ENCODE measurements at places on chromosomes 16 and 17.

DNA sequence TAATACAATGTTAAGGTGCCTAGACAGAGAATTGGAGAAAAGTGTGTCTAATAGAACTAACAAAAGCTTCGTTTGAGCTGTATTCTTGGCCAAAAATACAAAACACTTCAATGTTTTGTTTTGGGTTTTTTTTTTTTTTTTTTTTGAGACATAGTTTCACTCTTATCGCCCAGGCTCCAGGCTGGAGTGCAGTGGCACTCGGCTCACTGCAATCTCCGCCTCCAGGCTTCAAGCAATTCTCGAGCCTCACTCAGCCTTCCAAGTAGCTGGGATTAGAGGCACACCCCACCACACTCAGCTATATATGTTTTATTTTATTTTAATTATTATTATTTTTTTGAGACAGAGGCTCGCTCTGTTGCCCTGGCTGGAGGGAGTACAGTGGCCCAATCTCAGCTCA is 38.3 kb upstream of the CARMIL2 start:
- DNase-seq, result no peak

DNA sequence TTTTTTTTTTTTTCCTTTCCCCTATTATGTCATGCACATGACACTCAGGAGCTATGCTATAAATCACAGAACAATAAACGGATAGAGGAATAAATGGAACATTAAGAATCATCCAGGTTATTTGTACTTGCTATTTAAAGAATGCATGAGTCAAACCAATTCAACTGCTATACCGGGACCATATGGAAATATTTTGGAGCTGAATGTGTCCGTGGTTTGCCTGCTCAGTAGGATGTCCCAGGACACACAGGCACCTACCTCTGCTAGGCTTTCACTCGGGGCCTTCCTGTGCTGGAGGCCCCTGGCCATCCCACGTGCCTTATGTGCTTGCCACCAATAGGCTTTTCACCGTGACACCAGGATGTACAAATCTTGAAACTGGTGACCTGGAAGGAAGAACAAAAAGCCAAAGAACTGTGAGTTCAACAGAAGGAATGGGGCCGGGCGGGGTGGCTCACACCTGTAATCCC is 15.3 kb upstream of the SEC14L1 start:
- DNase-seq, result no peak

- DNase-seq, result no peak
These were observed 3.6 kb upstream of the FBXO47 start for GRCh38 chr17:38970804-38971203.

DNA sequence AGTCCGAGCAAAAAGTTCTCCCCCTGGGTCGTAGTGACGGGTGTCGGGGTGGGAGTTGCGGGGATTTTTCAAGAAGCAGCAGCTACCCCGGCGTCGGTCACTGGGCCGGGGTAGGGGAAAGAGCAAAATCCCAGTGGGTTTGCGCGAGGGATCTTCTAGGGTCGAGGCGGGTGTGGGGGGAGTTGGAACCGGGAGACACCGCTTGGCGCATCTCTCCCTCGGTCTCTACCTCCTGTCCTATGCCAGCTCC is 2.3 kb upstream of the UBTF start:
- no peak for DNase-seq

GRCh38 chr16:24717411-24717810 is 12.0 kb upstream of the TNRC6A start:
- no peak for DNase-seq

DNA sequence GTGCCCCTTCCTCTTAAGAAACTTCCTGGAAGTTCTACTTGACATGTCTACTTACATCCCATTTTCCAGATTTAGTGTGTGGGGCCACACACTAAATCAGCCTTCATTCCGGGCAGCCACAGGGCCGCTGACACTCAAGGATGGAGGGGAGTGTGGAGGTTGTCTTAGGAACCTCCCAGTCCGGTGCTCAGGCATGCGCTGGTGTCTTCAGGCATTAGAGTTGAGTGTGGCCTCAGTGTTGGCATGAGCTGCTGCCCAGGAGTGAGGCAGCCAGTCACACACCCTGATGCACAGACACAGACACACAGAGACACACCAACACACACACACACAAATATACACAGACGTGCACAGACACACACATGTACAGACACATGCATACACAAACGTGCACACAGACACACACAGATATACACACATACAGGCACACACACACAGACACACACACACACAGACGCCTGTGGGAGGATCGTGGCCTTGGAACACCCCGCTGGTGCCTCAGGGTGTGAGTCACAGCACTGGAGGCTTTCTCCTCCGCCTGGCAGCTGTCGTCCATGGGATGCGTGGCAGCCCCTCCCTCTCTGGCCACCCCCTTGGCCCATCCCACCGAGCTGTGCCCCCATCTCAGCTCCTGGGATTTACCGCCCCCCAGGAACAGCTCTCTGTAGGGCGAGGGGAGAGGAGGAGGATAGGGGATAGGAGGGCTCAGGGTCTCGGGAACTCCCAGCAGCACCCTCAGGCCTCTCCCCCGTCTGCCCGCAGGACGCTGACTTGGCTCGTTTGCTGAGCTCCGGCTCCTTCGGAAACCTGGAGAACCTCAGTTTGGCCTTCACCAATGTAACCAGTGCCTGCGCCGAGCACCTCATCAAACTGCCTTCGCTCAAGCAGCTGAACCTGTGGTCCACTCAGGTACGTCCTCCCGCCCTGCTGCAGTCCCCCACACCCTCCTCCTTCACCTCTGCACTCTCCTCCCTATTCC is 75.6 kb upstream of the PLCG2 start:
- no peak for DNase-seq

- no peak for DNase-seq
These were observed 2.5 kb upstream of the HS3ST6 start for GRCh38 chr16:1920727-1921171.

DNA sequence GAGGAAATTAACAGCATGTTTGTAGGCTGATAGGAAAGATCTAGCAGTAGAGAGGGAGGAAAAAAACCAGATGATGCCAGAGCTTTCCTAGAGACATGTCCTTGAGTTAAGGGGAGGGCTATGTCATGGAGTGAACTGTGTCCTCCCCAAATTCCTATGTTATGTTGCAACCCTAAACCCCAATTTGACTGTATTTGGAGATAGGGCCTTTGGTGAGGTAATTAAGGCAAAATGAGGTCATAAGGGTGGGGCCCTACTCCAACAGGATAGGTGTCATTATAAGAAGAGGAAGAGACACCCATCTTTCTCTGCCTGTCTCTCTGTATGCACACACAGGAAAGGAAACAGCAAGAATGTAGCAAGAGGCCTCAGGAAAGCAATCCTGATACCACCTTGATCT is 195.3 kb upstream of the AXIN2 start:
- no peak for DNase-seq

- DNase-seq, result no peak
These were observed 485 bp upstream of the GDPD3 start for GRCh38 chr16:30113711-30114333.

DNA sequence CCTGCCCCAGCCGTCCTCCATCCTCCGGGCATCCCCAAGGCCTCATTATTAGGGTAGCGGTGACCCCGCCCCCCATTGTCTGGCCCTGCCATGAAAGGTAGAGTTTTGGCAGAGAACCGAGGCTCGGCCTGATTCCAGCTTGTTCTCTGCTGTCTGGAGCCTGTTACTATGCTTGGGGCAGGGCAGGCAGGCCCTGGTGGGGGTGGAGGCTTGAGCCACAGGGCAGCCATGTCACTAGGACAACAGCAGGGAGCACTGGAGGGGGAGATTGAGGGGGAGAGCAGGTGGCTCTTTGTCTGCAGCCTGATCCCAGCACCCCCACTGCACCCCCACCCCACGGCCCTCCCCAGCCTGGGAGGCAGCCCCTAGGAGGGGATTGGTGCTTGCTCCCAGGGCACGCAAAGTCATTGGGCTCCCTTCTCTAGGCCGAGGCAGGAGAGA is 15.4 kb downstream of the RHBDL3 start:
- DNase-seq, result no peak

GRCh38 chr16:77944631-77945030 is 77.7 kb upstream of the CLEC3A start:
- no peak for DNase-seq

DNA sequence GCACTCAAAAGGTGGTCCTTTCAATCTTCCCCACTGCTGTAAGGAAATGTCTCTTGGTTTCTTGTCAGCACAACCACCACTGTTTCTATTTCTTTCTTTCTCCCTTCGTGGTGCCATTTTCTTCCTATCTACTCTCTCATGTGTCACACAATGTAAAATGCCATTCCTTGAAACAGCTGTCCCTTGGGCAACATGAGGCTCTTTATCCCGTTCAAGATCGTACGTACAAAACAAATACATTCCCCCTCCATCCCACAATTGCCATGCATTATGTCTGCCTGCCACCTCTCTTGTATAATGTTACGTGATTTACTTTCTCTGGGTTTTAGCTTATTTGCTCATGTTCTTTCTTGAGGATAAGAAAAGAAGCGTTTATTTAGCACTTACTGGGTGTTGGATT is 410.6 kb downstream of the HS3ST4 start:
- no peak for DNase-seq

DNA sequence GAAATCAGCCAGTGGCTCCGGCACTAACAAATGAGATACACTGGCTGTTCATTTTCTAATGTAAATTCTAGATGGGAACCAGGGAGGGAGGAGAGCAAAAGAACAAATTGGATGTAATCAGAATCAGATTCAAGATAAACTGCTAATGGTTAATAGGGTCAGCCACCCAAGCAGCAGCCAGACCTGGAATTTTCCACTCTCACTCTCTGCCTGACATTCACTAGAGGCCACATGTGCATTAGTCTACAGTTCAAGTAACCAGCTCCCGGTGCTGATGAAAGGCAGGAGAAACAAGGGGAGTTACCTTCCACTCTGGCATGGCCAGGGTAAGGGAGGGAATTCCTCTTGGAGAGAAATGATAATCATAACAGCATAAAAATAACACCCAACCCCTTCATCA is 597.7 kb downstream of the TOX3 start:
- DNase-seq, result no peak

DNA sequence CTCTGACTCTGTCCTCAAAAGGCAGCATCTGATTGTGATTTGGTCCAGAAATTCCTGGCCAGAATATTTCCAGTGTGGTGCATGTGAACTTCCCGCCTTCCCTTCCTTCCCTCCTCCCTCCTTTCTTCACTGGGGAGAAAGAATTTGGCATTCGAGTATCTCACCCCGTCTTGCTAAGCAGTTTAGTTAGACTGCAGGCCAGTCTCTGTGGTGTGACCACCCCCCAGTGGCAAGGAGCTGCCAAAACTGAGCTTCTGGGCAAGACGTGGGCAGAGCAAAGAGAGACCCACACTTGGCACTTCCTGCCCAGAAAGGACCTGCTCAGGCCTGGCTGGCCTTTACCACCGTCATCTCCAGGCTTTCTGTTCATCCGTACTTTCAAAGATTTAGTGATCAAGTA is 36.4 kb downstream of the SNX20 start:
- DNase-seq, result peak; percentile 18

DNA sequence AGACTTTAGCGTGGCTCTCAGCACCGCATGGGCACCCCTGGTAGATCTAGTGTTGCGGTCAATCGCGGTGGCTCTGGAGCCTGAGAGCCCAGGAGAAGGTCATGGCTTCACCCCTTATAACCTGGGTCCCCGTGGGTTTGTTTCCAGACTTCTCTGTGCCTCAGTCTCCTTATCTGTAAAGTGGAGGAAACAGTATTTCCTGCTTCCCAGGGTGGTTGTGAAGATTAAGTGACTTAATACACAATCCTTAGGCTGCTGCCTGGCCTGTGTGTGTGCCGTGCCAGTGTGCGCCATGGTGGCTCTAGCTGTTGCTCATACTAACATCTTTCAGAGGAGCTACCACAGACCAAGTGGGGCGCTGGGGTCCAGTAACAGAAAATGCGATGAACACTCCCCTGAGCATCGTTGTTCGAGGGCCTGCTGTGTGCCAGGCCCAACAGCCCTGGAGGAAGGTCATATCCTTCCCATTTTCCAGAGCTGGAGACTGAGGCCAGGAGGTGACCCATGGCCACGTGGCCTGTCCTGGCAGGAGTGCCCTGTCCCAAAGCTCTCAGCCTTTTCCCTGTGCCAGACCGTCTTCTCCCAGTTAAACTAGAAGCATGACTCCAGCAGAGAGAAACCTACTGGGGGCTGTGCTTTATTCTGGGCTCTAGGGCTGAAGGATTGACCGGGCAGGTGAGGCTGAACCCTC is 70.1 kb downstream of the CMIP start:
- DNase-seq, result no peak

- DNase-seq, result no peak
These were observed 382.0 kb downstream of the GRIN2A start for GRCh38 chr16:9800186-9800738.

DNA sequence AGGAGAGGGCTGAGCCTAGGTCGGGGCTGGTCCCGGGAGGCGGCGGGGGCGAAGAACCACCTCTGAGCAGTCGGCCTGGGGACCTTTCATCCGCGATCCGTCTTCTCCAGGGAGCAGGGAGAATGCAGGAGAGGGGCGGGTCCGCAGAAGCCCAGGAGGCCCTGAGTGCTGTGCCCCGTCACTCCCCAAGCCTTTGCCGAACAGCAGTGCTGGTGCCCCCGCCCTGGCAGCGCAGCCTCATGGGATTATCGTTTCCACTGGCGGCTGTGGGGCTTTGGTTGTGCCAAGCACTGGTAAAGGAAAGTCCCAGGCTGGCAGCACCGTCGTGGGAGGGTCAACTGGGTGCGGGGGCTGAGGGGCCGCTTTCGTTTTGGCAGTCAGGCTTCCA is 631 bp downstream of the TBL3 start:
- no peak for DNase-seq
